Thoracic aorta (tissue), 2 donors: ENCODE measurements at places on chromosomes 2 and 18.

DNA sequence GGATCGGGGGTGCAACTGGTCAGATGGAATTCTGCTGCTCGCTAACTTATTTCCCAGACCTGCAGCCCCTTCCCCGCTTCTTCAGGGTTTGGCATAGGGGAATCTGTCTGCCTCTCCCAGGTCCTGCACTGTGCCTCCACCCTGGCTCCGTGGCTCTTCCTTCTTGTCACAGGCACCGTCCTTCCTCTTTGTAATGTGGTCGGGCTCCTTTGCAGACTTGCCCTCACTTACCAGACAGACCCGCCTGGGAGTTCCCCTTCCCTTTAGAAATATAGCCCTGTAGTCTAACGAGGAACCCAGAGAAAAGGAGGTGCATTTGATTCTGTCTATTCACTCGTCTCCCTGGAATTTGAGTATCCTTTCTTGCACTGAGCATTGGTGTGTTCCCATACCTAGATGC lies 63.9 kb upstream of the PAX8 start:
- no peak for DNase-seq

GRCh38 chr2:215604606-215605005 lies 168.7 kb upstream of the FN1 start:
- DNase-seq = no peak

- DNase-seq = no peak
Measured at GRCh38 chr2:76268484-76268883, 557.8 kb upstream of the GCFC2 start.

DNA sequence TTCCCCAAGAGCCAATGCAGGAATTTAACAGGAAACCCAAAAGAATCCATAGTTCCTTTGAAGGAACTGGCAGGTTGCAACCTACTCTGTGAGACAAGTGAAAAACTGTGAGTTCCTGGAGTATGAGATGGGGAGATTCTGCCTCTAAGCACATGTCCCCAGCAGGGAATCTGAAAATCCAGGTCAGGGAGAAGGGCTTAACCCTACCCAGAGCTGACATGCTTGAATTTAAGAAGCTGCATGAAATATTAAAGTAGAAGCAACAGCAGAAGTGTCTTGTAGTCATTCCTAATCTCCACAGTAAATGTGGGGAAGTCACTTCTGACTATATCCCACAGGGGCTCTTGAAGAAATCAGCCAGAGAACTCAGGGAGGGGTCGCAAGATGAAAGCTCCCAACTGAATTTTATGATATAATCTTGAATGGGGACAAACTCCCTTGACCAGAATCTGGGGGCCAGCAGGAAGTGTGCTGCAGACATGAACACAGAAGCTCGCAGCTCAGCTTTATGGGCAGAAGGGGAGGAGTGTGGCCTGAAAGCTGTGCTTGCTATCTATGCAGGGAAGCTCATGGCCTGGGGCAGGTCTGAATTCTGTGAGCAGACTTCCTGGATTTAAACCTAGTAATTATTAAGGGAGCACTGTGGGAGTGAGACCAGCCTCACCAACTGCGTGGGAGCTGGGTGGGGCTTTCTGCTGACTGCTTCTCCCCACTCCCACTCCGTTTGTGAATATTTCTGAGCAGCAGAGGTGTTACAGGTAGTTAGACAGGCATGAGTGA lies 184.1 kb upstream of the KYNU start:
- DNase-seq = no peak

DNA sequence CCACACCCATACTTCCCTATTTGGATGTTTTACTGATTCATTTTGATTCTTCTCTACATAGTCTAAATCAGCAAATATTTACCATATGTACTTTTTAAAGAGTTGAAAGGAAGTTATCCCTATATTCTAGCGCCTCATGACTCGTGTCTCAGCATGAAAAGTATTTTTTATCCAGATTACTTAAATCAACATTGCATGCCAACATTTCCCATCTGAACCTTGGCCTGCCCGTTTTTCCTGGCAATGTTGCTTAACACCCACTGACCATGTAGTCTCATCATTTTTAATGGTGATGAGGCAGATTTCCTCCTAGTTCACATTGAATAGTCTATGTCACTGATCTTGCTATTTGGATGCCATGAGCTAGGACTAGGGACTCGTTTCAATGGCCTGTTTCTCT lies 13.2 kb upstream of the SCYGR5 start:
- no peak for DNase-seq

GRCh38 chr2:26767894-26768487 lies 3.9 kb downstream of the SLC35F6 start:
- DNase-seq = no peak

DNA sequence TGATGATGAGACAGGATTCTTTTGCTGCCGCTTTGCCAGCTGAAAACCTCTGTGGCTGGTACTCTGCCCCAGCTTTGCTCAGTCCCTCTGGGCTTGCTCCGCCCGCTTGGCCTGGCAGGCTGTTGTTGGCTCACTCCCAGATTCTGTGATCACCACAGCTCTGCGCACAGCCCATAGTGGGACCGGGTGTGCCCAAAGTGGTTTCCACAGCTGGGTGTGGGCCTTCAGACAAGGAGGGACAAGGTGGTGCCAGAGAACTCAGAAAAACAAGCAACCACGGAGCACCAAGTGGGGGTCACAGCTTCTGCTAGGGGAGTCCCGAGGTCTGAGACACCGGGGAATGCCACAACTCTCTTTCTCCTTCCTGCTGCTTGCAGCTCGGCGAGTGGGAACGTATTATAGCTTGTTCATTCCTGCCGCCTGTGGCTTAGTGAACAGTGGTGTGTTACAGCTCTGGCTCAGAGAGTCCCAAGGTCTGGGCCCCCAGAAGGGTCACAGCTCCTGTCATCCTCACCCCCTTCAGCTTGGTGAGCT lies 9.2 kb upstream of the KYNU start:
- DNase-seq = no peak

DNA sequence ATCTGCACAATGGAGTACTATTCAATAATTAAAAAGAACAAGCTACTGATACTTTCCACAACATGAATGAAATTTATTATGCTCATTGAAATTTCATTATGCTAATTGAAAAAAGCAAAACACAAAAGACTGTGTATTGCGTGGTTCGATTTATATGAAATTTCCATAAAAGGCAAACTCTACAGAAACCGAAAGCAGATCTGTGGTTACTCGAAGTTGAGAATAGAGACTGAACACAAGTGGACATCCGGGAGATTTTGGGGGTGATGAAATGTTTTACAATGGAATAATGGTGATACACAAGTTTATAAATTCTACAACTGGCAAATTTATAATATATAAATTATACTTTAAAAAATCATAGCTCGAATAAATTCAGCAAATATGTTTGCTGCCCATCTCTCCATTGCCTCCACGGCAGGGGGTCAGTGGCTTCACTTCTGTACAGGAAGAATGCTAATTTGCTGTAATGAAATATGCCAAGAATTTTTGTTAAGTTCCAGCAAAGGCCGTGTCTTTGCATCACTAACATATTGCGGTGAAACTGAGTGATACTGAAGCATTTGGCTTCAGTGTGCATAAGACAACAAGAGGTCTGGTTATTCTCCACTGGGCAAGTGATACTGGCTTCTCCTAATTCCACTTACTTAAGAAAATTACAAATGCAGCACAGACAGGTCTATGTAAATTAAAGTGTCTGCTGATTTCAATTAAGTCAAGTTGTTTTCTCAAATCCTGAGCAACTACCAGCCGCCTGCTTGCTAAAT lies 96.7 kb downstream of the TMEM163 start:
- DNase-seq = no peak

DNA sequence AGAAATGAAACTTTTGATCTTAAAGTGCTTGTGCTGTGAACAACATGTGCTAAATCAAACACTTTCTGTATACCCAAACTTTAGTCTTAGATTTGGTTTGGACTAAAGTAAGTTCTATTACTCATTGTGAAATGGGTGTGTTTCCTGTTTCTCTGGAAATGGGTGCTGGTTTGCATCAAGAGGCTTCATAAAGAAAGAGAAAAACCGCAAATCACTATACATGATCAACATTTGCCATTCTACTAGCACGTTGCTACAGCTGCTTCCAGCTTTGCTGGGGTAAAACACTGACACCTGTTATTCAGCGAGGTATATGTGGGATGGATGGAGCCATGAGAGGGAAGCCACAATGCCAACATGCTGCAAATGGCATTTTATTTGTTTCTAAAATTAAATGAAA lies 547.0 kb upstream of the ACVR2A start:
- no peak for DNase-seq

GRCh38 chr2:142642650-142643049 lies 234.8 kb upstream of the KYNU start:
- no peak for DNase-seq

DNA sequence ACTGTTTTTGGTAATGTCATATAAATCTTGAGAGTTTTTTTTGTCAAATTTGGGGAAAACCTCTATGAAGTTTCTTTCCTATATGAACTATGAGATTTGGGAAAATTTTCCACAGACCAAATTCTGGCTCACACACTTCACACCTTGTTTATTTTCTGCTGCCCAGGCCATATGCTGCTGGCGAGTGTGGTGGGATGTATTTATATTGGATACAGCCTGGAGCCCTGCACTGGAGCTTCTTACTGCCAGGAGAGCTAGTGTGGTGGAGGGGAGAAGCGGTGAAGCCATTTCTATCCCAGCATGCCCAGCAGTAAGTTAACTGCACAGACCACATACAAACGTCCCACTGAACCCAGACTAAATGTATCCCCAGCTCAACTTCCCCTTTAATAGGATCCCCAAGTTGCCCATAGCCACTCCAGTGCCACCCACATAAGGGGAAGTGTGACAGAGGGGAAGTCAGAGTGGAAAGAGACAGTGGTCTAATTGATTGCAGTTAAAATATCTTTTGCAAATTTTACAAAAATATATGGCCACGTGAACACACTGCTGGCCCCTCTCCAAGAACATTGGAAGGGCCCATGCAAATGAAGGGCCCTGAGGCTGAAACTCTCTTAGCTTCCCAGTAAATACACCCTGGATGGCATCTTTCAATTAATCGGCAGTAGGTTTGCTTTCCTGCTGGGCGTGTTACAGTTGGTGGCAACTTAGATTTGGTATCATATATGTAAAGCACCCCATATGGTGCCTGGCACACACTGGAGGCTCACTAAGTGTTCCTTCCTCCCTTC lies 146.6 kb upstream of the ITGA6 start:
- DNase-seq = no peak

GRCh38 chr2:171791361-171791760 lies 102.7 kb downstream of the SLC25A12 start:
- no peak for DNase-seq

DNA sequence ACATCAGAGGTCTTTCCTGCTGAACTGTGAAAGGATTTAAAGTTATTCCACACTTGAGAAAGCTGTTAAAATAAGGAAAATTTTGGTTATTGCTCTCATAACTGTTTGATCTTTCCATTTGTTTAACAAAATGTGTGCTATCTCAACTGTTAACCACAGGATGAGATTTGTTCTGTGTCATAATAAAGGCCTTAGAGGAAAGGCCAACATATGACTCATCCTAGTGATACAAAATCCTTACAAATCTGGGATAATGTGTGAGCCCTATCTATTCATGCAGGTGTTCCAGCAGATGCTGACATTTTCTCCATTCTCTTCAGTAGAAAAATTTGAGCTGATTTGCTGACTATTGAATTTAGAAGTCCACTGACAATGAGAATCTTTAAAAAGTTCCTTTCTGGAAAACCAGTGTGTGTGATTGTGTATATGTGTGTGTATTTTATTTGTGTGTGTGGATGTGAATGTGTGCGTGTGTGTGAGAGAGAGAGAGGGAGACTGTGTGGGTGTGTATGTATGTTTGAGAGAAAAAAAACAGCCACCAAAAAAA lies 1111.9 kb upstream of the GYPC start:
- DNase-seq = no peak

DNA sequence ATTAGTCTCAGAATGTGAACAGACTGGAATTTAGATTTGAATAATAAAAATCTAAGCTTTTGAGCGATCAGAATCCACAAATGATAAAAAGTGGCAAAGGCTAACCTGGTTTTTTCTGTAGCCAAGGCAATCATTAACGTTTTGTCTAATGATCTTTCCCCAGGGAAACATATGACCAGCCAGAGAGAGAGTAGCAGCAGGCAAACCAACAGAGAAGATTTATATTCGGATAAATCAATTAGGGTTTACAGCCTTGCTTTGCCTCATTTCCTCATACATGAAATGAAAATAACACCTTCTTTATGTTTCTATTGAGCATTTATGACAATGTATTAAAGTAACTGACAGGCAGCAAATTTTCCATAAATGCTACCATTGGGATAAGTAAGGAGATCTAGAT lies 14.5 kb downstream of the TIA1 start:
- DNase-seq = no peak

DNA sequence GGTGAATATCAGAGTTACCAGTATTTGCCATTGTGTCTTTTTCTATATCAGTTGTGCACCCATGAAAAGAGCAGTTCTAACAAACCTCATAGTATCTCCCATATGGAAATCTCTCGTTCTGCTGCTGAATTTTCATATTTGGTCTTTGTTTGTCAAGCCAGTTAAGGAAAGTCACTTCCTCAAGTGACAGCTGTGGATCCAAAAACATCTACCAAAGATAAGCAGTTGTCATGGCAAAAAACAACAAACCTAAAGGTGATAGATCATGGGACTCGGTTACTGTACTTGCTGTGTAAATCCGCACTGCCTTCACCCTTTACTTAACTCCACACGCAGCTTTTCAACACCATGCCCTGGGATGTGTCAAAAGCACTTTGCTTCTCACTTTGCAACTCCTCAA lies 17.3 kb downstream of the BMP10 start:
- no peak for DNase-seq

GRCh38 chr2:177076636-177077179 lies 135.9 kb upstream of the HNRNPA3 start:
- DNase-seq = no peak

- no peak for DNase-seq
Measured at GRCh38 chr2:96495982-96496629, 9.1 kb downstream of the NEURL3 start.

GRCh38 chr2:126644630-126645191 lies 11.2 kb upstream of the GYPC start:
- no peak for DNase-seq

- DNase-seq = no peak
Measured at GRCh38 chr2:207372483-207372882, 157.3 kb upstream of the CREB1 start.

DNA sequence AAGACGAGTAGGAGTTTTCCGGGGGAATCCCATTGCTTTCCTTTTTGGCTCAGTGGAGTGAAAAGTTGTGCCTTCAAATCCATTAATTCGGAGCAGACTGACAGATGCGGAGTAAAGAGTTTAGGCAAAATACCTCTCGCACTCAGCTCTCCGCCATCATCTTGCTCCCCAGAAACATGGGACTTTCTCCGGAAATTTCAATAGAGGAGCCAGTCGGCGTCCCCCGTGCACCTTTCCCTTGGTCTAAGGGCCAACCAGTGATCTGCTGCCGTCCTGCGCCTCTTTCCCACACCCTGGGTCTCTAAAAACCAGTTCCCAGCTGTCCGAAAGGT lies 318 bp downstream of the TYW5 start:
- DNase-seq = no peak

GRCh38 chr2:177072090-177072489 lies 140.5 kb upstream of the HNRNPA3 start:
- no peak for DNase-seq

GRCh38 chr2:127110985-127111384 lies 4.0 kb upstream of the BIN1 start:
- DNase-seq = no peak
